ENCODE measurements at places on chromosomes 3 and 15.

DNA sequence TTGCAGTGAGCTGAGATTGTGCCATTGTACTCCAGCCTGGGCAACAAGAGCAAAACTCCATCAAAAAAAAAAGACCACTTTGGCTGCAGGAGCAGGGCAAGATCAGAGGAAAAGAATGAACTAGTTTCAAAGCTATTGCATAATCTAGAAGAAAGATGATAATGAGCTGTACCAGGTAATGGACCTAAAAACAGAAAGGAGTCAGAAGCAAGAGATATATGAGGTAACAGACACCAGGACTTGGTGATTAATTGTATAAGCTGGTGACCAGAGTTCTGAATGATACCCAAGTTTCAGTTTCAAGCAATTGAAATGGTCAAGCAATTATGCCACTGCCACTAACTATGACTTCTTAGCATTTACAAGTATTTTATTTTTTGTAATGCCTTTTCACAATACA lies 2.9 kb downstream of the POLQ start:
- no peak for DNase-seq

- DNase-seq: no peak
Measured at GRCh38 chr3:77464111-77464688, 424.3 kb downstream of the ROBO2 start.

GRCh38 chr3:100042166-100042981 lies 71.9 kb downstream of the FILIP1L start:
- no peak for DNase-seq

- DNase-seq: no peak
Measured at GRCh38 chr15:40051616-40052415, 12.8 kb upstream of the SRP14 start.

GRCh38 chr3:8501371-8502131 lies at the start of gene LMCD1:
LMCD1 (plus strand) TSS chr3:8501823; CDS start chr3:8501939, 116 bp downstream.
- no peak for DNase-seq

GRCh38 chr3:132659365-132660051 lies at the start of gene ACAD11:
ACAD11 (minus strand) TSS chr3:132659809; CDS start chr3:132659751, 58 bp downstream.
- DNase-seq: peak; percentile 39

DNA sequence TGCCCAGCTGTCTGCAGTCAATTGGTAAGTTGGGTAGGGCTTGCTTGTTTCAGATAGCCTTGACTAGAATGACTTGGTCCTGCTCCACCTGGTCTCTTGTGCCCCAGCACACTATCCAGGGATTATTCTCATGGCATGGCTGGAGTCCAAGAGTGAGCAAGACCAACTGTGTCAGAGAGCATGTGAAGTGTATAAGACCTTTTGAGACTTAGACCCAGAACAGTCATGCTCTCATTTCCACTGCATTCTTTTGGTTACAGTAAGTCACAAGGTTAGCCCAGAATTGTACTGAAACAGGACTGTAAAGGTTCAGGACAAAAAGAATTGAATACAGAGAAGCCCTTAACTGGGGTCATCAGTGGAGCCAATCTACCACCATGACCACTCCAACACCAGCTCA lies 650.8 kb upstream of the ADAMTS9 start:
- DNase-seq: no peak

DNA sequence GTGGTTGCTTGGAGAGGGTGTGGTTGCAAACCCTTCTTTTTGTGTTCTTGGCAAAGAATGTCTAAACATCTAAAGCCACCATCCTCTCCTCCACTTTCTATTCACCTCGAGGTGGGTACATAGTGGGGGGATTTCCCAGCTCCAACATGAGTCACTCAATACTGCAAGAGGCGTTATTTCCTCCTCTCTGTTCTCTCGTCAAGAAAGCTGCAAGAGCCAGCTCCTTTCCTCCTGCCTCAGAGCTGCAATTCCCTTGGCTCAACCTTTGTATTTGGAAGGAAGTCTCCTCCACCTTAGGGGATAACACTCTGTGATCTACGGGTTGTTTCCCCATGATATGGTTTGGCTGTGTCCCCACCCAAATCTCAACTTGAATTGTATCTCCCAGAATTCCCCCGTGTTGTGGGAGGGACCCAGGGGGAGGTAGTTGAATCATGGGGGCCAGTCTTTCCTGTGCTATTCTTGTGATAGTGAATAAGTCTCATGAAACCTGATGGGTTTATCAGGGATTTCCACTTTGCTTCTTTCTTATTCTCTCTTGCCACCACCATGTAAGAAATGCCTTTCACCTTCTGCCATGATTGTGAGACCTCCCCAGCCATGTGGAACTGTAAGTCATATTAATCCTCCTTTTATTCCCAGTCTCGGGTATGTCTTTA lies 138.4 kb downstream of the PLCL2 start:
- no peak for DNase-seq

DNA sequence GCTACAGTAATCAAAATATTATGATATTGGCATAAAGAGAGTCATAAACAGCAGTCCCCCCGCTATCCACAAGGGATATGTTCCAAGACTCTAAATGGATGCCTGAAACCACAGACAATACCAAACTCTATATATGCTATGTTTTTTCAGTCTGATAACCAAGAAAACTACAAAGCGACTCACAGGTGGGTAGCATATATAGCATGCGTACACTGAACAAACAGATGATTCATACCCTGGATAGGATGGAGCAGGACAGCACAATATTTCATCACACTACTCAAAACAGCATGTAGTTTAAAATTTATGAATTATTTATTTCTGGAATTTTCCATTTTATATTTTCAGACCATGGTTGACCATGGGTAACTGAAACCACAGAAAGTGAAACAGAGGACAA lies 87.0 kb upstream of the PPP2R3A start:
- no peak for DNase-seq

DNA sequence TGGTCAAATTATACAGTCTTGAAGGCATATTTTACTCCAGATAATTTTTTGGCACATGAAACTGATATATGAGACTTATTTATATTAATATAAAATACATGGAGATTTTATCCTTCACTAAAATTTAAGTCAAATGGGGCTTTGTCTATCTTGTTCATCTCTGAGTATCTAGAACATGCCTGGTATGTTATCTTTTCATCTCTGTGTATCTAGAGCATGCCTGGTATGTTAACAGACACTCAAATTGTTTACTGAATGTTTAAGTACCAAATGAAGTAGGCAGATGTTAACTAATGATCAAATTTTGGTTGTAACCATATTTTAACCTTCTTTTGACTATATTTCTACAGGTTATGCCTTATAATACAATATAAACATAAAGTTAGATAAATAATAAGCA lies 7.7 kb downstream of the GTF2A2 start:
- no peak for DNase-seq
